Stimulated activated CD4-positive, alpha-beta T cell treated with anti-CD3 and anti-CD28 coated beads, TNF-alpha, amount 100 ng/mL, for 48 hours (primary cell): ENCODE measurements at places on chromosomes 11 and 22.
A peak's percentile ranks its signal among the peaks of the same experiment; 100 is the strongest.

DNA sequence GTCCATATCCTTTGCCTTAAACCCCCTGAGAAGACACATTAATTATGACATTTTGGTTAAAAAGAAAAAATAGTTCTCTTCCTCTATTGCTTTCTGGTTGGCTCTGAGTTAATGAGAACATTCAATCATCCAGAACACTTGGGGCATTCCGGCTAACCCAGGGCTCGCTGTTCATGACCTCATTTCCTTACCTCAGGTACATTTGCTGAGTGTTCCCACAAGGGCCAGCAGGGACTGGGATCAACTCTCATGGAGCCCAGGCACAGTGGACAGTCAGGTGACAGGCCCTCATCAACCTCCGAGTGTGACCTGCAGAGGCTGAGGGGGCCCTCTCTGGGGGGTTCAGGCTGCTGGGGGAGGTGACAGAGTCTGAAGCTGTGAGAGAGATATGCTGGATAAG lies 98.9 kb downstream of the MYO18B start:
- DNase-seq: no peak

DNA sequence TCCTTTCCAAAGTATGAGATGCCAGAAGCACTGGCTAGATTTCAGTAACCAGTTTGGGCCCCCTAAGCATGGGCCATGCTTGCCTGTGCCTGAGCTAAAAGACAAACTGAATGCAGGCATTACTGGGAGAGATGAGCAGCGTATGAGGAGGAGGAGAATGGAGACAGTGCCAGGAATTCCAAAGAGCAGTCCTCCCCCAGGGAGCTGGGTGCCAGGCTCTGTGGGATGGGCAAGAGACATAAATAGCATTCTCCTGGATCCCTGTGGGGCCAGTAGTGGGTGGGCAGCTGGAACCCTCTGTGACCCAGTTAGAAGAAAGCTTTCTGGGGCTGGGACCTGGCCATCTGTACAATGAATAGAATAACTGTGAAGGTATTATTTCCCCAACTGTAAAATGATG lies 235.6 kb downstream of the KCNA4 start:
- DNase-seq: no peak

DNA sequence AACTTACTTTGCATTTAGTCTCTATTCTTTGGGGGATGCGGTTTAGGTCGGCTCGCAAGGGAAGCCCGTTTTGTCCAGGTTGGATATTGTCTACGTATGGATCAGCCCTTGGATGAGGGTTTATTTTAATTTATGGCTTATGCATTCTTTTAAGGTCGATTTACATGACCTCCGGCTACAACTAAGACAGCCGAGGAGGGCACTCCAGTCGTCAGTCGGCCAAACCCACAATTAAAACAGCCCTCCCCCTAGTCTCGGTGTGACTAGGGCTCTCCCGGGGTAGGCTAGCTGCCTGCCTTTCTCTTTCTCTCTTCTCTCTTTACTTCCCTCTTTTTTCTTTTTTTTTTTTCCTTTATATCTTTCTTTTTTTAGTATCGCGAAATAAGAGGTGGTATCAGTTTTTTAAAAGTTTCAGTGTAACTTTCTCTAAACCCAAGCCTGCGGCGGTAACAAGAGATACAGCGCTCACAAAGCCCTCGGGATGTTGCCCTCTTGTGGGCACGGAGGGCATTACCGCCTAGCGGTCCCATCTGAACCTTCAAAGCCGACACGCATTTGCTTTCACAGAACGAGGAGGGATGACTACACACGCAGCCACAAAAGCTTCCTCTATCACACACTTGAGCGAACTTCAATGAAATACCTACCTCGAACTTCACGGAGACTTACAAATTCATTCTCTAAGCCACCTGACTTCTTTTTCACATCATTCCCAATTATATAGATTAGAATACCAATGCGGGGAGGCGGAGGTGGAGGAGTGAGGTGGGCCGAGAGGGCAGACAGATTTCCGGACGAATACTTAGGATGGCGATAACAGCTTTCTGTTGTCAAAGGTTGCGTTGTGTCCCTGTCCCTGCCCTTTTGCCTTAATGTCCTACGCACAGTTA lies 132.3 kb upstream of the C11orf58 start:
- peak; percentile 74 for DNase-seq

- DNase-seq: no peak
Measured at GRCh38 chr11:65851811-65852507, 6.0 kb downstream of the CFL1 start.
